ENCODE measurements at places on chromosomes 1 and 21.

DNA sequence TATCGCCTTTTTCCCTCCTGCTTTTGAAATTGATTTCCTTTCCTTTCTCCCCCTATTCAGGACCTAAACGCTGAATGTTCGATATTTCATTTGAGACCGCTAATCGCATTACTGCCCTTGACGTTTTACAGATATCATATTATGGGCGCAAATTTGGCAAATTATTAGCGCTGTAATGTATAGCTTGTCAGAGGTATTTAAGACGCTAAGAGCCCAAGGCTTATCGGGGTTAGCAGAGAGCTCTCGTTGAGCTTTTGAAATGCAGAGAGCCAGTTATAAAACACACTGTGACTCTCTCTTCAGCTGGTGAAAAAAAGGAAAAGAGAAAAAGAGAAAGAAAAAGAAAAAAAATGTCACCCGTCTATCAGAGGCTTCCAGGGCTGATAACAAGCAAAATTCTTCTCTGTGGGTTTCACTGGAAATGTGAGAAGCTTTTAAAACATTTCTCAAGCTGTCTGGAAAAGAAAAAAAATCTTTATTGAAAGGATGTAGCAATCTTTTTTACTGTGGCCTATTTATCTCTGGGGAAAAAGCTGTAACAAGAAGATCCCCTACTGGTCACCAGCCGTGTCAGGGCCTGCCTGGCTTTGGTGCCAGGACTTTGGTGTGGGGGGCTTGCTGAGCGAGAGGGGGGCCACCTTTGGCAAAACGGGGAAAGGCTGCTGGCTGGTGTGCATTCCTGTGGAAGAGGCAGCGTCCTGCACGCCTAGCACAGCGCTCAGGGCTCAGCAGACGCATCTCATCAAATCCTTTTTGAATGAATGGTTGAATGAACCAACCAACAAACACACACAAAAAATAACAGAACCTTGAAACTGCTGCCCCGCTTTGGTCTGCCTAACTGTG, 119.8 kb downstream of the RNF220 start:
- no peak for DNase-seq

- DNase-seq: no peak
Observed at GRCh38 chr1:97721221-97721620, 199.6 kb downstream of the DPYD start.

DNA sequence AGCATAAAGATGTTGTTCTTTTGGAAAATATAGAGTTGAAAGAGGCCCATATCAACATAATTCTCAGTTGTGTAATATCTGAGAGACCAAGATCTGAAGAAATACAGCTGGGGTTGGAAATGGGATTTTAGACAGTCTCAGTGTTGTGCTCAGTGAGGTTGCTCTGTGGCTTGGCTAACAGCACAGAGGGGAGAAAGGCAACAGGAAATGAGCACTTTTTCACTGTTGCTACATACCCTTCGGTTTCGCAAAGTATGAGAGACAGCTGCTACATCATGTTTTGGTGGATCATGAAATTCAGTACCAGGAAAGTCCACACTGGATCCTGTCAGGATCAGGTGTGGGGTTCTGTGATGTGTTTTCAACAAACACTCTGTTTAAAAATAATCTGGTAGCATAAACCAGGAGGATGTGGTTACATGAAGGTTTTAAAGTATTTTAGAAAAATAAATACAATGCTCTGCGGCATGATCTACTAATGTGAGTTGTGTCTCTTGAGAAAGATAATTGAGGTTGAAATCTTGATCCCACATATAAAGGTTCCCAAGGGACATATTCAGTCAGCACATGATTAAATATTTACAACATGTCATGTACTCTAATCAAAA, 7.0 kb upstream of the GPR88 start:
- peak; percentile 56 for DNase-seq

DNA sequence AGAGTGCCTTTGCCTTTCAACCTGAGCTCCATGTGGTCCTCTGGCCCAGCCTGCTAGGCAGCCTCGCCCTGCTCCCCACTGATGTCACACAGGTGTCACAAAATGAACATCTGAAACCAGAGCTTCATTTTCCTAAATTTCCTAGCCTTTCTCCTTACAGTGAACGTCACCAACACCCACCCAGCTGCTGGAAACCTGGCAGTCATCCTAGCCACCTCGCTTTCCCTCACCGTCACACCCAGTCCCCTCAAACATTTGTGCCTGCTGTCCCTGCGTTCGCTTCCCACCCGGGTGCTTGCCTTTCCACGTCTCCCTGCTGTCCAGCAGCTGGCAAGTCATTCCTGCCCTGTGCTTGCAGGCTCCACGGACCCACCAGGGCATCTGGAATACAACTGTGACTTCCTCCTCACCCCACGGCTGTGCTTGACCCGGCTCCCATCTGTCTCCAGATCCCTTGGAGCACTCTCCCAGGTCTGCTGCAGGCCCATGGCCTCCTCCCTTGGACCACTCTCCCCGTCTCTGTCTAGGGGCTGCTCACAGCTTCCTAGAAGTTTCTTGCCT, 23.5 kb downstream of the ADARB1 start:
- no peak for DNase-seq

DNA sequence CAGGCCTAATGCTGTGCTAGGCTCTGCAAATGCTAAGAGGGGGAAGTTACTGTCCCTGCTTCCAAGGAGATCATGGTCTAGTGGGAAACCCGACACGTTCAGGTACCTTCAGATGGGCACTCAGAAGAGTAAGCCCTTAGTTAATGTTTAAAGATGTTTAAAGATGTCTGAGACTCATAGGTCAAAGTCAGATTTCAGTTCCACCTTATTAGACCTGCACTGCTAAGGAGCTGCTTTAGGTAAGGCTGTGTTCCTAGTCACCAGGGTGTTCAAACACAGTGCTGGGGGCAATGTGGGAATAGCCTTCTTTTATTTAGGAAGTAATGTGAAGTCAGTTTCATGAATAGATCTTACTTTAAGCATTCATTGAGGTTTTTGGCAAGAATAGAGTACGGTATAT, 3.8 kb upstream of the RUSC1 start:
- DNase-seq: no peak

- DNase-seq: no peak
Observed at GRCh38 chr1:117810553-117810952, 118.9 kb downstream of the GDAP2 start.

GRCh38 chr1:89681045-89681729, 48.3 kb downstream of the LRRC8C start:
- DNase-seq: no peak

DNA sequence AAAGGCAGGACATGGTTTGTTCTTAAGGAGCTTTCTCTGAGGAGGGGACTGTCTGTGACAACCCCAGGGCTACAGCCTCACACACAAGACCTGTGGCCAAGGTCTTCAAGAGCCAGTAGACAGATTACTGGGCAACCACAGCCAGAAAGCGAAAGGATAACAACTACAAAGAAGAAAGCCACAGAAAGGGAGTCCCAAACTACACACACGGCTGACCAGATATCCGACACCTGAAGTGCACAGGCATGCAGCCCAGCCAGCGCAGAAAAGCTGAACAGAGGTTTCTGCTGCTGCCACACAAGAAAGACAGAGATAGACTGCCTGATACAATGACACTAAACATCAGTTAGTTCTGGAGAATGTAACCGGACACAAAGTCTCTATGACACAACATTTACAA, 21.4 kb upstream of the NADK start:
- DNase-seq: no peak

- no peak for DNase-seq
Observed at GRCh38 chr1:225548140-225548857, 104.6 kb downstream of the ENAH start.

DNA sequence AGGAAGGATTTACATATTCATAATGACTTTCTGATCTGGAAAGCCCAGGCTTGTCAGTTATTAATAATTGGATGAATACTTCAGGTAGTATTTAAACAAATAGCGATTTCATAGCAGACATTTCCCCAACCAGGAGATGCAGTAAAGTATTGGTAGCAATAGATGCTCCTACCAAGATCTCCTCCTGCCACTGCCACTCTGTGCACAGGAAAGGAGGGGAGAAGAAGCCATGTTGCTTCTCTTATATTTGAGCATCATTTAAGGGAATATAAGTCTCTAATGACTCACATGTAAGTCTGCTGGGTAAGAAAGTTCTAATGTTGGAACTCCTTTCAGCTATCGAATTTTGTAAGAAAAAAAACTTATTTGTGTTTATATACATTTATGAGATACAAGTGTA, 420 bp upstream of the IFI16 start:
- no peak for DNase-seq

GRCh38 chr1:232381394-232382100, 248.4 kb downstream of the SIPA1L2 start:
- no peak for DNase-seq

DNA sequence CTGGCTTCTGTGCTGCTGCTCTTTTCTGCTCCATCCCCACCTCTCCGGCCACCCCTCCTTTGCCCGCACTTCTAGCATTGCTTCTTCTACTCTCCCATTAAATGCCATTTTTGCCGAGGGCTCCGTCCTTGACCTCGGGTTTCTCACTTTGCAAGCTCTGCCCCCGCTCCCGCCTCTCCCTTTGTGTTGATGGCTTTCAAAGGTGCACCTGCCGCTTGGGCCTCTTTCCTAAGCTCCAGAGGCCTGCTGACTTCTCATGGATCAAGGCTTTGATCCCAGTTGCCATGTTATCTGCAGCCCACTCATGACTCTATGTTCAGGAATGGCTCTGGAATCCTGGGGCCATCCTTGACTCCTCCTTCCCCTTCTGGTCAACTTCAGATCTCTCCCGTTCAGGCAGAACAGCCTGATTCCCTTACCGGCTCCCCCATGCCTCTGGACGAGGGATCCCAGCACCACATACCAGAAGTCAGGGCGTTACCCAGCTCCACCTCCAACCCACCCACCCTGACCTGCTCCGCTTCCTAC, 54.3 kb downstream of the TLR5 start:
- DNase-seq: no peak

- no peak for DNase-seq
Observed at GRCh38 chr1:73556270-73556669, 641.7 kb downstream of the LRRIQ3 start.

DNA sequence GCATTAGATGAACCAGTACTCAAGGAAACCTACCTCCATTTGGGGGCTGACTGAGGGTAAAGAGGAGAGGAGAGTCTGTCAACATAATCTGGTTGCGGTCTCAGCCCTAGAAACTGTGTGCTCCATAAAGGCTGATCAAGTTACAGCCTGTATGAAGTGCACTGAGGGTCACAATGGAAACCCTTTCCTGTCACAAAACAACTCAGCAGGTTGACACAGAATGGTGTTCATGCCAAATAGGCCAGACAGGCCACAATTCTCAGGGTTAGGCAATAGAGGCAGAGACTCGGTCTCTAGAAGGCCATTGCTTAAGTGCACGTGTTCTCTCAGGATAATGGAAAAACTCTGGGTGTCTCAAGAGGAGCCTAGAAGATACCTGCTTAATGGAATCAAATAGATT, 4.1 kb upstream of the ANKRD35 start:
- DNase-seq: no peak

GRCh38 chr1:154987326-154987725, 4.2 kb downstream of the FLAD1 start:
- no peak for DNase-seq

GRCh38 chr1:235652364-235652763, 2.8 kb upstream of the GNG4 start:
- DNase-seq: no peak

DNA sequence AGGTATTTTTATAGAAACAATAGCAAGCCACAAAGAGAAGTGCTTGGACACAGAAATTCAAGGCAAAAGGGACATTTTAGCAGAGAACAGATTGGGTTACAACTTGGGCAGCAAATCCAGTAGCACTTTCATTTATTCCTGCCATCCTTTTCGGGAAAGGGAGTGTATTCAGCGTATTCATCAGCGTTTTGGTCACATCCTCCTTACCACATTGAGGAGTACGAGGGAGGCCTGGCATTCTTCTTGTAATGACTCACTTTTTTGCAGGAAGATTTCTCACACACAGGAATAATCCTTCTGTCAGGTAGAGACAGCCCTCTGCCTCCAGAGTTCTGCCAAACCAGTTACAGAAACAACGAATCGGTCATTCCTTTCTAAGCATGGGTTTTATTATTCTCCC, 18.1 kb upstream of the FAM78B start:
- no peak for DNase-seq

DNA sequence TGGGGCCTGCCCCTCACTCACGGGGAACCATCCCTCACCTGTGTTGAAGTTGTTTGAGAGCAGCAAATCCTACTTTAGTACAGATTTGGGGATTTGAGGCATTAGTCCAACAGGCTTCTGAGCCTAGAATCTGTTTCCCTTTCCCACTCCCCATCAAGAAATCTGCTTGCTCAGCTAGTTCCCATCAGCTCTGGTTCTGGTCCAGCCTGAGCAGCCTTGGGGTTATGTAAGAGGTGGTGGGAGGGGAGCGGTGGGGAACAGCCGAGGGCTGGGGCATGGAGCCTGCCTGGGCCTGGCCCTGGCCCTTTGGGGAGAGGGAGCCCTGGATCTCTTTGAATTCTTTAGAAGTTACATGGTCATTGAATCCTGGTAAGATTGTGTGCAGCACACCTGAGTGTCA, 4.1 kb downstream of the GSTM5 start:
- no peak for DNase-seq

DNA sequence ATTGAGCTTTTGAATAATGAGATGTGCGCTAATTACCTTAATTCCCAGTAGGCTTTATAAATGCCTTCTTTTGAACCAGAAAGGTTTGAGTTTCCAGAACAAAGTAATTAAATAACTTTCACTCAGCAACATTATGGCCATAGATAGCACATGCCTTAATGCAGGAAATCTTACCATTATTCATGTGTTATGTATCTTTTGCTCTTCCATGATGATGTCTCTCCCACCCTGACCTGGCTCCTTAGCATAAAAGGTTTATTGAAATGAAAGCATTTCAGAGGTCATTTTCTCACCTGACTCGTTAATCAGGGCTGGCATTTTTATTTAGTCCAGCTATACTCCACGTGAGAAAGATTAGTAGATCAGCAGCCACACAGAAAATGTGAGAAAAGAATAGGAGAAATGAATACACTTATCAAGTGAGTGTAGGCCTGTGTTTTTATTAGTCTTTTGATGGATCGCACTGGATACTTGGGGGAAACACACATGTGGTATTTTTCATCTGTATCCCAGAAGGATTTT, 180.2 kb downstream of the ATP6V1G3 start:
- DNase-seq: no peak

- no peak for DNase-seq
Observed at GRCh38 chr1:60835649-60836048, 246.7 kb upstream of the NFIA start.

- peak; percentile 65 for DNase-seq
Observed at GRCh38 chr1:182446033-182446669, 3.8 kb upstream of the RGSL1 start.

GRCh38 chr1:154551474-154551873, 7.0 kb downstream of the UBE2Q1 start:
- no peak for DNase-seq

DNA sequence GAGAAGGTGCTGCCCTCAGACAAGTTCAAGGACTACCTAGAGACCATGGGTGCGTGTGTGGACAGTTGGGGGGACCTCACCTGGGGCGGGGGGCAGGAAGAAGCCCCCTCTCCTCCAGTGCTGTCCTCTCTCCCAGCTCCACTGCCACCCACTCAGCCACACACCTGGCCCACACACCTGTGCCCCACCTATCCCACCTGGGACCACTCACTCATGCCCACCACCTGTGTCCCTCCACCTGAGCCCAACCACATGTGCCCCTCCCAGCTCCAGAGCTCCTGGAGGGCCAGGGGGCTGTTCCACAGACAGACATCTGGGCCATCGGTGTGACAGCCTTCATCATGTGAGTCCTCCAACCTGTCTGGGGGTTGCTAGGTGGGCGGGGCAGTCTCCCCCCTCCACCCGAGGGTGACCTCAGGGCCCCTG, 29.0 kb downstream of the TRIM11 start:
- DNase-seq: no peak

All from A673 (cell line).